Nasal cavity respiratory epithelium epithelial cell of viscerocranial mucosa (primary cell): ENCODE measurements at places on chromosomes 12 and 14. TPM values are rescaled to one million over a fixed set of nuclear protein-coding genes. Genes with fewer than 3 reads are reported as not detected.

CEBPE gene
- total RNA-seq = not detected in 2 replicates

TSHR gene
- total RNA-seq = not detected in 2 replicates

MEG3 gene
- total RNA-seq = 1.8 and 41.4 TPM in 2 replicates

KRT83 gene
- not detected in 2 replicates for total RNA-seq

RGS6 gene
- not detected in 2 replicates for total RNA-seq

LRRIQ1 gene
- total RNA-seq = under 0.01 and 1.4 TPM in 2 replicates

ANO4 gene
- 2.4 and 7.8 TPM in 2 replicates for total RNA-seq

GLTP gene
- total RNA-seq = 95.5 and 174 TPM in 2 replicates

INSM2 gene
- not detected in 2 replicates for total RNA-seq

KRT78 gene
- total RNA-seq = 0.36 and 6.2 TPM in 2 replicates

ALDH6A1 gene
- total RNA-seq = 16.9 and 29.4 TPM in 2 replicates

GPX2 gene
- 0.71 and 1.0 TPM in 2 replicates for total RNA-seq

SOCS4 gene
- total RNA-seq = 15.7 and 22.2 TPM in 2 replicates

PUS1 gene
- 15.7 and 28.7 TPM in 2 replicates for total RNA-seq

RHEBL1 gene
- 0.36 and 1.0 TPM in 2 replicates for total RNA-seq

AICDA gene
- not detected in 2 replicates for total RNA-seq

ACSS3 gene
- under 0.01 and 2.1 TPM in 2 replicates for total RNA-seq

TMEM263 gene
- 37.9 and 38.8 TPM in 2 replicates for total RNA-seq

PTGER2 gene
- total RNA-seq = 0.14 TPM in 1 of 2 replicates, not detected in the other

DHRS1 gene
- 19.8 and 27.9 TPM in 2 replicates for total RNA-seq

ACOT6 gene
- total RNA-seq = not detected in 2 replicates

SDSL gene
- total RNA-seq = 7.4 and 9.6 TPM in 2 replicates

FAIM2 gene
- total RNA-seq = under 0.01 TPM in 1 of 2 replicates, not detected in the other

TMBIM6 gene
- total RNA-seq = 695 and 716 TPM in 2 replicates

NRXN3 gene
- total RNA-seq = under 0.01 and 0.07 TPM in 2 replicates

RNF212B gene
- not detected in 2 replicates for total RNA-seq

RNASE4 gene
- total RNA-seq = 3.8 and 7.4 TPM in 2 replicates

SCNN1A gene
- 9.6 and 76.7 TPM in 2 replicates for total RNA-seq

TMEM132C gene
- total RNA-seq = not detected in 2 replicates

CLEC4C gene
- not detected in 2 replicates for total RNA-seq

CLBA1 gene
- total RNA-seq = 11.8 and 13.0 TPM in 2 replicates

SPIC gene
- total RNA-seq = not detected in 2 replicates

SMARCC2 gene
- total RNA-seq = 16.7 and 41.8 TPM in 2 replicates

ZNF641 gene
- 14.4 and 15.1 TPM in 2 replicates for total RNA-seq

GALNT16 gene
- not detected in 2 replicates for total RNA-seq

NCOR2 gene
- 27.0 and 97.5 TPM in 2 replicates for total RNA-seq
